ENCODE measurements at places on chromosomes 1 and 21.

GRCh38 chr1:228198977-228199590 lies 8.8 kb upstream of the OBSCN start:
- no peak for DNase-seq

DNA sequence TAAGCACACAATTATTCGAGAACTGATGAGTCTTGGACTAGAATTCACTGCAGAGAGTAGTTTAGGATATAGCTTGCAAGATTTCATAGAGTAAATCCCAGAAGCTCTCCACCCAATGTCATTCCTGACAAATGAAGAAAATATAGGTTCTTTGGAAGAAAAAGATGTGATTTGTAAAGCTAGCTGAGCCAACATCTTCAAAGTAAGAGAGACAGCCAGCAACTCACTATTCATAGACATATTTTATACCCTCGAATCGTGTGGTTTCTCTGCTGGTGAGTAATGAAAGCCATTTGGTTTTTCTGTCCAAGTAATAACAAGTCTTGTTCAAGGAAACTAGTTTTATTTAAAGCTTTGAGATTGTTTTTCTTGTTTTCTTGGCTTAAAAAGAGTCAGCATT lies 165.7 kb upstream of the SYT6 start:
- no peak for DNase-seq

DNA sequence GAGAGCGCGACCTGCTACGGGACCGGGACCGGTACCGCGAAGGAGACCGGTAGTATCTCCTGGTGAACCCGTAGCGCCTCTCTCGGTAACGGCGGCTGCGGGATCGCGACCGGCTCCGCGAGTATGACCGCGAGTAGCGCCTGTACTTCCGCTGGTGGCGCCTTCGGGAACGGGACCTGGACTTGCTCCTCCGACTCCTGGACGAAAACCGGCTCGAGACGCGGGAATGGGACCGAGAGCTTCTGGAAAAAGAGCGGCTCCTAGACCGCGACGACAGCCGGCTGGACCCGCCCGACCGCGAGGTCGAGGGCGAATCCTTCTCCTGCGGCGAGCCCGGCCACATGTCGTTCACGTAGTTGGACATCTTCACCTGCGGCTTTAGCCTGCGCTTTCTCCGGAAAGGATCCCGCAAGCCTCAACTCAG lies 642 bp downstream of the RSRP1 start:
- no peak for DNase-seq

DNA sequence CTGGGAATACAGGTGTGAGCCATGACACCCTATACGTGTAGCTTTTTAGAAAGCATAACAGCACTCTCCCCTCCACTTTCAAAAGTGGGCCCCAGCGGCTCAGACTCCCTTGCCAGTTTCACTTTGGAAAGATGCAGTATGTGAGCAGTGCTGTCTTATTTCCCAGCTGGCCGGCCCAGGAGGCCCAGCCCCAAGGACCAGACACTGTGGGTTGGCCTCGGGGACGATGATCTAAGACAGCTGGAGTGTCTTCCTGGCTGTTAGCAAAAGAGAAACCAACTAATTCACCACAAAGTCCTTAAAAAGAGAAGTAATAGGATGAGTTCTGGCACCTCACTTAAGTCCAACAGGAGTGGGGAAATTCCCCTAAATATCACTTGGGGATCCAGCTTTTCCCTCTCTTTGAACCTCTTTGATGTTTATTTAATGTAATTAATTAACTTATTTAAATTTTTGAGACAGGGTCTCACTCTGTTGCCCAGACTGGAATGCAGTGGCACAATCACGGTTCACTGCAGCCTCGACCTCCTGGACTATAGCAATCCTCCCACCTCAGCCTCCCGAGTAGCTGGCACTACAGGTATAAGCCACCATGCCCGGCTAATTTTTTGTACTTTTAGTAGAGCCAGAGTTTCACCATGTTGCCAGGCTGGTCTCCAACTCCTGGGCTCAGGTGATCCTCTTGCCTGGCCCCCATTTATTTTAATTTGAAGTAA lies 17.6 kb upstream of the CLIC4 start:
- DNase-seq = no peak

GRCh38 chr1:48794816-48795215 lies 18.1 kb upstream of the BEND5 start:
- no peak for DNase-seq

DNA sequence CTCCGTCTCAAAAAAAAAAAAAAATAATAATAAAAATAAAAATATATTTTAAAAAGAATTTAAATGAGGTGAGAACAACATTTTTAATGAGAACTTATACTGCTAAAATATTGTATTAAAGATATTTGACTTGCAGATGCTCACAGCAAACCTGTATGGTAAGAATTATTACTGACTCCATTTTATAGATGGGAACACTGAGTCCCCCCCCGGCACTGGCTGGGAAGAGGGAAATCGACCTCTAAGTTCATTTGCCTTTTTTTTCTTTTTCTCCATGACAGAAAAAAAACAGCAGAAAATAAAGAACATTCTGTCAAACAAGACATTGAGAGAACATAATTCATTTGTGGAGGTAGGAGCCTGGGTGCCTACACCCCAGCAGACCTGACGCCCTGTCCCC lies 13.4 kb upstream of the PADI6 start:
- DNase-seq = no peak

DNA sequence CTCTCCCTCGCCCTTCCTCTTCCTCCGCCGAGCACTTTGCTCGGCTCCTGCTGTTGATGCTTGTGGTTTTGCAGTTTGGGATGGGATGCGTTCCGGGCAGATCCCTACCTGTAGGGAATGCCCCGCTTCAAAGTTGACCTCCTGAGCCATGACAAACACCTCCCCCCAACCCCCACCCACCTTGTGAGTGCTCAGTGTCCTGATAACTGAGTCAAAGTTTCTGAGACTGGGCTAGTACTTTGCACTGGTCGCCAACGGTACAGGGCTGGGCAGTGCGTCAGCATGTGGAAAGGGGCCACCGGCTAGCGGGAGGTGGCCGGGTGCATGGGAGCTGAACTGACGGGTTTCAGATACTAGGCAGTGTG lies 771 bp downstream of the RABGAP1L start:
- DNase-seq = peak; percentile 9

DNA sequence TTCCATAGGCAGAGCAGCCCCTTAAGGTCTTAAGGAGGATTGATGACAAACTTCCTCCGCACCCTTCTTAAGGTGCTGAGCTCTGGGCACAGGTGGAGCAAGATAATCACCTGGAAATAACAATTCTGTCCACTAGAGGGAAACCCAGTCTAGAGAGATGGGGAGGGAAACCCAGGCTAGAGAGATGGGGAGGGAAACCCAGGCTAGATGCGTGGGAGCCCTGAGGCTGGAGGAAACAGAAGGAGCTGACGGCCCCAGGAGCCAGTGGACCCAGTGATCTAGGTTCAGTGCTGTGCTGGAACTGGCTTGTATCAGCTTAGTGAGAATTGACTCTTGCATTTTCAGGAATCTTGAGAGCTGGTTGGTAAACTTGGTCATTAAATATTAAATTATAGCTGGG lies 17.8 kb upstream of the MYCL start:
- DNase-seq = no peak

DNA sequence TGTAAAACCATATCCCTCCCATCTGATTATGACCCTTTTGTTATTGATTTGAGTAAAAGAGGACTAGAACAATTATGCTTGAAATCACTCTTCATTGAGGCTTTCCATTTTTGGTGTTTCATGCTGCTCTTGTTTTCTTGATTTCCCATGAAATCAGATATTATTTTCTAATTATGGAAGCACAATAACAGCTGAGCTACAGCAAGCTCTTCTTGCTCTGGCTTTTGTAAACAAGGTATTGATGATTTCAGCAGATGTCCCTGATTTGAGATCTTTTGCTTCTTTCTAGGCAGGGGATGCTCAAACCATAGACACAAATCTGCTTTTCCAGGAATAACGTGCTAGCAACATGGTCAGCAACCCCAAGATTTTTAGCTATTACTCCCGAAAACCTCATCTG lies 607.8 kb downstream of the NCAM2 start:
- no peak for DNase-seq

- DNase-seq = no peak
Measured at GRCh38 chr21:15061747-15062605, 2.8 kb downstream of the NRIP1 start.

DNA sequence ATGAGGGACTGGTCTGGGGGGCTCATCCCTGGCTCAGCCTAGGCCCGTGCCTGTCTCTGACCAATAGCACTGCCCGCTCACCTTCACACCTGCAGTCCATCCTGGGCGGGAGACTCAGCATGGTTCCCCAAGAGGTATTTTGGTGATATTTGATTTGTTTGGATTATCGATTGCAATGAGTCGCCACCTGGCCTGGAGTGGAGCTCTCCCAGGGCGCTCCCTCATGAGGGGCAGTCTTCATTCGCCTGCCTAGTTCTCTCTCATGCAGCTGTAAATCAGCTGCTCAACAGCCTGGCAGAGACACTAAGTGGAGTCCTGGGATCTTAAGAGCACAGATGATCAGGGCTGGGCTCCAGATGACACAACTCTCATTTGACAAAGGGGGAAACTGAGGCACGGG lies 90.1 kb upstream of the ACTL8 start:
- DNase-seq = no peak

- no peak for DNase-seq
Measured at GRCh38 chr1:2224170-2224584, 3.9 kb upstream of the SKI start.

DNA sequence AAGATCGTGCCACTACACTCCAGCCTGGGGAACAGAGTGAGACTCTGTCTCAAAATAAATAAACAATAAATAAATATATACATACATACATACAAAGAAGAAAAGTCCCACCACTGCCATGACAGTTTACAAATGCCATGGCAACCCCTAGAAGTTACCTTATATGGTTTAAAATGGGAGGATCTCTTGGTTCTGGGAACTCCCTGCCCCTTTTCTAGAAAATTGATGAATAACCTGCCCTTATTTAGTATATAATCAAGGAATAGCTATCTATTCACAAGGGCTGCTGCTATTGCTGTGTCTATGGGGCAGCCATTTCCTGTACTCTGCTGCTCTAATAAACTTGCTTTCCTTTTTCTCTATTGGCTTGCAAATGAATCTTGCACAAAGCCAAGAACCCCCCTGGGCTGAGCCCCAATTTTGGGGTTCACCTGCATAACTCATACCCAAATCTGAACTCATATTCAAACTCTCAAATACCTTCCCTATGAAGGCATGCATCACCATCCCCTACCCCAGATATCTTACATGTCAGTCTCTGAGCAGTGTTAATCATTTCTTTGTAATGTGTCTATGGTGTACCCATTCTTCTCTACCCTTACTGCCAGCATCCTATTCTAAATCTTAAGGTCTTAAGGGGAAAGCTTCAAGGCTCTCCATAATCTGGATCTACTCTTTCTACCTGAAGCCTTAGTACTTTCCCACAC lies 9.0 kb downstream of the GON4L start:
- DNase-seq = no peak

DNA sequence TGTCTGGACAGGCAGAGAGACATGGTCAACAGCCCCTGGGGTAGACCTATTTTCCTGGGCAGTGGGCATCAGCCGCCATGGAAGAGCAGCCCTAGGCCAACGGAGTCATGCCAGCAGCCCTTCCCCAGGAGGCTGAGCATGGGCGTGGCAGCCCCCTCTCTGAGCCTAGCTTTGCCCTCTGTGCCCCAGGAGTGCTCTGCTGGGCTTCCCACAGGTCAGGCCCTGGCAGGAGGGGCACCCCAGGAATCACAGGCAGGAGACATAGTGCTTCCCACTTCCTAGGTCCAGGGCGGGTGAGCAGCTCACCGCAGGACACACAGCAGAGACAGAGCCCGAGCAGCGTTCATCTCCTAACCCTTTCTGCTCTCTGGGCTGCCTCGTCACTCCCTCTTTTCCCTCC lies 132.8 kb downstream of the GLIS1 start:
- DNase-seq = no peak

- DNase-seq = no peak
Measured at GRCh38 chr1:58683519-58683918, 16.3 kb downstream of the MYSM1 start.

DNA sequence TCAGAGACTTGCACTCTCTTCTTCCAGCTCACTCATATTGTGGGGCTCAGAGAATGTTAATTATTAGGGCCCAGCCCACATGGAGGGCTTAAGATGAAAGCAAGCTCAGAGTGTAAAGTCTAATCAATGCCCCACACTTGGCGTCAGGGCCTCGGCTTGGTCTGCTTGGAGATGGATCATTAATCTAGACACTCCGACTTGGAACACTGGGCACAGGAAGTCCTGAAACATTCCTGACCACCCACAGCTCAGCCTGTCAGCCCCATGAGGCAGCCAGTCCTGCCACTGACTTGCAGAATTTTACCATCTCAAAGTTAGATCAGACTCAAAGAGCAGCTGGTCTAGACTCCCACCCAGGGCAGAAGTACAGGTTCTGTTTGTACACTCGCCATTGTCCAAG lies 69.8 kb upstream of the TRABD2B start:
- DNase-seq = no peak

DNA sequence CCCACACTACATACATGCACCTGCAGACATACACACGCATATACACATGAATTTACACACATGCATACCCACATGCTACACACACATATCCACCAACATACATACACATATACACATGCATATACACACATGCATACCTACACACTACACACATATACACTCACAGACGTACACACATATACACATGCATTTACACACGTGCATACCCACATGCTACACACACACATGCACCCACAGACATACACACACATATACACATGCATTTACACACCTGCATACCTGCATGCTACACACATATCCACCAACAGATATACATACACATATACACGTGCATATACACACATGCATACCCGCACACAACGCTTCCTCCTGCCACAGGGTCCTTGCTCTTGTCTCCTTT lies 61.2 kb upstream of the SLC25A33 start:
- no peak for DNase-seq

DNA sequence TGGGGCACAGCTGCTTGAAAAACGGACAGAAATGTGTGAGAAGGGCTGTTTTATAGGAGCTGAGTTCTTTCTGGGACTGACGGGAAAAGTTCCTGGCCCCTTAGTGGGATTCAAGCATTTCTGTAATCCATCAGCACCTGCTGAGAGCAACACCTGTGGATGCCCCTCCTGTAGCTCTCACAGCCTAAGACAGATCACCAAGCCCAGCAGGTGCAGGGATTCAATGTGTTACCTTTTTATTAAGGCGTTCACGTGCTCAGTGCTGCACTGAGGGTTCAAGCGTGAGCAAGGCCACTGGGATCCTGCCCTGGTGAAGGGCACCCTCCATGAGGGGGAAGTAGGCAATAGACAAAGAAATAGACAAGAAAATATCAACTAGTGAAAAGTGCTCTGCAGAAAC lies 14.9 kb downstream of the OLFML2B start:
- no peak for DNase-seq

DNA sequence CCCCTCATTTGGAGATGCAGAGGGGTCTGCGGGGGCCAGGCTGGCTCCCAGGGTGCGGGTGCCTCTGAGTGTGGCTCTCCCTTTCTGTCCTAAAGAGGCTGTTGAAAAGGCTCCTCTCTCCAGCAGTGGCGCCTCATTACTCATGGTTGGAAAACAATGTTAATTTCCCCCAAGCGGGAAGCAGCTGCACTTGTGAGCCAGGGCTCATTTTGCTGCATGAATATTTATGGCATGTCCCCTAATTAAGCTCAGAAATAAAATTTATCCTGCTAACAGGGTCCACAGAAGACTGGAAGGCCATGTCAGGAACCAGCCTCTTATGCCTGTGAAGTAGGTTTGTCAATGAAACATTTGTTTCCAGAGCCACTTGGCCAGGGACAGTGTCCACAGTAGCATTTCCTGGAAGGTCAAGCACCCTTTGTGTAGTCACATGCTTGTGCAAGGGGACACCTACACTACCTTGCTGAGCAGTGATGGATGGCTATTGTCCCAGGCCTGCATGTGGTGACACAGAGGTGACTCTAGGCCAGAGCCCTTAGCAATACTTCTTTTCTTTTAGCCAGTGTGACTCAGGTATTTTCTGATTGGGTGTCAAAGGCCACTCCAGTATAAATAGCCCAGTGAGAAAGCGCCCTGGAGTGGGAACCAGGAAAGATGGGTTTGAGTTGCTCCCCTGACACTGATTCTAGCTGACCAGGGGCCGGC lies 259.0 kb downstream of the FOXD2 start:
- DNase-seq = no peak
